ENCODE measurements at places on chromosomes 6 and 20.

DNA sequence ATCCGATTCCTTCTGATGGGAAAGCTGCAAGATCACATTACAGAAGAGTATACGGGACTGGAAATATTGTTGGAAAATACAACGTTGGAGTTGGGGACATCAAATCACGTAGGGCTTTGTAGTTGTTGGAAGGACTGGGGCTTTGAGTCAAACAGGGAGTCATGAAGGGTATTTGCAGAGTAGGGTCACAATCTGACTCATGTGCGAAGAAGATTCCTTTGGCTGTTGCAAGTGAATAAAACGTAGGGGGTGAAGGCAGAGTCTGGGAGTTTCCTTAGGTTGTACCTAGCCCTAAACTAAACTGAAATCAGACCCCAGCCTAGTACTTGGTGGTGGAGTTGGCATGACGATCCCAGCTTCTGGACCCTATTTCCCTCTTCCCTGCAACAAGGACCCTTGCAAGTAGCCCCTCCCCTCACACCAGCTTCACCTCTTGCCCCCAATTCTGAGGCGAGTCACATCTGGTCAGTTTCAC, 32.3 kb downstream of the SNX5 start:
- peak; percentile 27 for DNase-seq

GRCh38 chr20:1920826-1921225, 25.6 kb downstream of the SIRPA start:
- DNase-seq: no peak

GRCh38 chr6:130903007-130903406, 75.8 kb downstream of the SMLR1 start:
- no peak for DNase-seq

DNA sequence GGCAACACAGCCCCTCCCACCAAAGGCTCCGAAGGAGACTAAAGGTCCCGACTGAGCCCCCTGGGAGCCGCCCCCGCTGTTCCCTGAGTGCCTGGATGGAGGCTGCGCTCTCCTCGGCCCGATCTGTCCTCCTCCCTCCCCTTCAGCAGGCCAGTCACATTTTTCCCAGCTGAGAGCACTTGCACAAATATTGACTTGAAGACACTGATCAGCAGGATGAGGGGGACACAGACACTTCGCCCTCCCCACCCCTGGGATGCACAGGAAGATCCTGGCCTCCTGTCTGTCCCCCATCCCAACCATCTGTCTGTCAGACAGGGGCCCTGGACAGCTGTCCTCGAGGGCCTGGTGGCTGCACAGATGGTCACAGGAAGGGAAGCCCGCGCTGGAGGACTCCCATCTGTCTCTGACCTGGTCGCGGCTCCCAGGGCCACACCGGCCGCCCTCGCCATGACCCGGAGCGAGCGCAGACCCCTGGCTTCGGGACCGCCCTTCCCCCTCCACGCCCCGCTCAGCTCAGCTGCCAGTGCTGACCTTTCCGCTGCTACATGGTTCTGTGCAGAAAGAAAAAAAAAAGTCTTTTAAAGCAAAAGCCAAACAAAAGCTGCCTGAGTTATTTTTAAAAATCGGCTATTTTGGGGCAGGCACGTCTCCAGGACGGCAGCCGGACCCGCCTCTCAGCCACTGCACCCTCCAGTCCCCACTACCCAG, 11.1 kb downstream of the LAMA5 start:
- DNase-seq: peak; percentile 52

DNA sequence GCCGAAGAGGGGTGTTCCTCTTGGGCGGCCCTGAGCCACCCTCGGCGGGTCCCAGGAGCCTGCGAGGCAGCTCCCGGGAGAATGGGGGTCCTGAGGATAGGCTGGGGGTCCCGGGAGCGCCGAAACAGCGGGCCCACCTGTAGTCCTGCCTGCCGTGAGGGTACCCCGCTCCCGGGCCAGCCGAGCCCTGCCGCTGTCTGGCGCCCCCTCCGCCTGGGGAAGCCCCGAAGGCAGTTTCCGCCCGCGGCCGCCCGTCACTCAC, 280 bp downstream of the SPATA2 start:
- no peak for DNase-seq

- no peak for DNase-seq
These were observed 89.7 kb downstream of the FOXF2 start for GRCh38 chr6:1479095-1479494.

DNA sequence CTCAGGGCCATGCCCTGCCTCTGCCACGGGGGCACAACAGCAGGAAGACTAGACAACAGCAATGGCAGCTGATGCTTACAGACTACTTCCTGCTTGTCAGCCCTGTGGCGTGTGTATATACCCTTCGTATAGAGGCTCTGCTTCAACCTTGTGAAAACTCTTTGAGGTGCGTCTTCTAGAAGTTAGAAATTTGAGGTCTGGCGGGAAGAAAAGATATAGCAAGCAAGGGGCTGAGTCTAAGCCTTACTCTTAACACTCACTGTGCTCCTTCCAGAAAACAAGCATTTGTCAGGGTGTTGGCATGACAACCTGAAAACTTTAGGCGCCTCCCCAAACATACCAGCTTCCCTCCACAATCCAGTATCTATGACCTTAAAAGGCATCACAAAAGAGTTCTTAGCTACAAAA, 33.3 kb downstream of the JPH2 start:
- DNase-seq: no peak

DNA sequence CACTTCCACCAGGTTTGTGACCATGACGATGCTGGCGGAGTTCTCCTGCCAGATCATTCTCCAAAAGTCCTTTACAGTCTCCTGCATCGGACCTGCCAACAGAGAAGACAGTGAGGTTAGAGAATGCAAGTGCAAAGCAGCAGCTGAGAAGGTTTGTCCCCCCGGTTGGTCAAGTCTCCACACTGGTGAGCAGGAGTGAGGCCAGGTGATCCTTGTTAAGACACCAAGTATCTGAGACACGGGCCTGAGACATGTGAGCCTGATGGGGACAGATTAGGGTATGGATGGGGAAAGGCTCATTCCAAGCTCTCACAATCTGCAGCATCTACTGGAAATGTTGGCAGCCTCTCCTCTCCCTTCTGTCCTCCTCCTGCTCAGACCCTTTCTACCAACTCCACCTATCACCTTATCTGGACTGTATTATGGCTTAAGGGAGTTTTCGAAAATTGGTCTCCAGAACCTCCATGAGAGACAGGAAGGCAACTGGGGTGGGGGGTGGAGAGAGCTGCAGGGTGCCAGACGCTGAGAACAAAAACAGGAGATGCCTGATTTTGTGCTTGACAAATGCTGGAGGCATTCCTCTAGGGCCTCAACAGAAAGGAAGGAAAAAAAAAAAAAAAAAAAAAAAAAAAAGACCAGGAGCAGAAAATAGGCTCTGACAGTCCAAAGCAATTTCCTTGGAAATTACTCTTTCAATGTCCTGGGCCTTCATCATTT, 500.4 kb upstream of the CHD6 start:
- DNase-seq: no peak

- no peak for DNase-seq
These were observed 18.8 kb downstream of the MAP3K4 start for GRCh38 chr6:161010418-161010817.

DNA sequence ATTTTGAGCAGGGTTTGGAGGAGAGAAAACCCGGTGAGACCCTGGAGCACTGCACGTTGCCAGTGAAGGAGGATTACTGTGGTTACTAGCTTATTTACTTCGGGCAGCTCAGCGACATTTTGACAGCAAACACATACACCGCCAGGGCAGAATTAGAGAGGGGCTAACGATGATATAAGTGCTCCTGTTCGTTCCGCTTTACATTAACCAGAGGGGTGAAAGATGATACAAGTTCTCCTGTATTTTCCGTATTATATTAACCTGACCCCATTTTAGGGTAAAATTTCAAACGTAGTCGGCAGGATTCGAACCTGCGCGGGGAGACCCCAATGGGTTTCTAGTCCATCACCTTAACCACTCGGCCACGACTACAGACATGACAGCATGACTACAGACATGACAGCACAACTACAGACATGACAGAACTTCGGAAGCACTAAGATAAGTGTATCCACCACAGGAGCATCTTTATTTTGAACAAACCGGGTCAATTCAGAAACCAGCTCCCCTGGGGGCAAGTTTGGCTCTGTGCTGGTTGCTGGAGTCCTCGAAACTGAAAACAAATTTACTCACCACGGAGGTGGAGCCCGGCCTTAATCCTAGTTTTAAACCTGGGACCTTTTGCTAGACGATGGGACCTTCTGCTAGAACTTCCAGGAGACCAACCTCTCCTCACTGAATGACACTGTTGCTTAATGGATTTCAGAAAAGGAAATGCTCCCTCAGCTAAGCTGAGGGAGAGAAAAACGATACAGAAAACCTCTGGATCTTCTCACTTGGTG, 80.4 kb upstream of the ZNF184 start:
- peak; percentile 90 for DNase-seq

- peak; percentile 83 for DNase-seq
These were observed 170.0 kb downstream of the GPX5 start for GRCh38 chr6:28695715-28696114.

DNA sequence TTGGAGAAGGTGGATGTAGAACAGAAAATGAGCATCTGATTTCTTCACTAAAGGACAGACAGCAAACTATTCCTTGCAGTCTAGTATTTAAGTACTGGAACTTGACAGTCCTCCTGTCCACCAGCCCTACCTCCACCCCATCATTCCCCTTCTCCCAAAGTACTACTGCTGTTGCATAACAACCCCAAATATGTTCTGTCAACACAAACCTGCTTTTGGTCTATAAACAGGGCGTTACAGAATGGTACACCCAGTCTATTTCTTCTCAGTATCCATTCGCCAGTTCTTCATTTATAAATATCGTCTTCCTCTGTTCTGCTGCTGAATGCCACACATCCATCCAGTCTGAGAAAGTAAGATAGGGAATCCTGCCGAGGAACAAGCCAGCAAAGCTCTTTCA, 27.7 kb upstream of the SLC22A1 start:
- no peak for DNase-seq

GRCh38 chr6:155955038-155955437, 499.4 kb upstream of the NOX3 start:
- no peak for DNase-seq

DNA sequence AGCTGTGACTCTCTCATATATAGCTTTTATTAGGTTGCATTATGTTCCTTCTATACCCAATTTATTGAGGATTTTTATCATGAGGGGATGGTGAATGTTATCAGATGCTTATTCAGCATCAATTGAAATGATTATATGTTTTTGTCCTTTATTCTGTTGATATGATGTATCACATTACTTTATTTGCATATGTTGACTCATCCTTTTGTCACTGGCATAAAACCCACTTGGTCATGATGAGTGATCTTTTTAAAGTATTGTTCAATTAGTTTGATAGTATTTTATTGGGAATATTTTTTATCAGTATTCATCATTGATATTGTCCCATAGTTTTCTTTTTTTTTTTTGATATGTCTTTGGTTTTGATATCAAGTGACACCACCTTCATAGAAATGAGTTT, 529.9 kb downstream of the MMUT start:
- DNase-seq: no peak
